ENCODE measurements at places on chromosomes 6 and 20. TPM values are rescaled to one million over a fixed set of nuclear protein-coding genes. Genes with fewer than 3 reads are reported as not detected.
A peak's percentile ranks its signal among the peaks of the same experiment; 100 is the strongest.

- DNase-seq: no peak
Observed at GRCh38 chr6:145544041-145544440, 191.3 kb downstream of the EPM2A start.

- no peak for DNase-seq
Observed at GRCh38 chr6:136315594-136315993, 25.9 kb upstream of the BCLAF1 start.

GRCh38 chr6:106858653-106859092 lies 115.9 kb downstream of the CD24 start:
- DNase-seq: peak; percentile 67

DNA sequence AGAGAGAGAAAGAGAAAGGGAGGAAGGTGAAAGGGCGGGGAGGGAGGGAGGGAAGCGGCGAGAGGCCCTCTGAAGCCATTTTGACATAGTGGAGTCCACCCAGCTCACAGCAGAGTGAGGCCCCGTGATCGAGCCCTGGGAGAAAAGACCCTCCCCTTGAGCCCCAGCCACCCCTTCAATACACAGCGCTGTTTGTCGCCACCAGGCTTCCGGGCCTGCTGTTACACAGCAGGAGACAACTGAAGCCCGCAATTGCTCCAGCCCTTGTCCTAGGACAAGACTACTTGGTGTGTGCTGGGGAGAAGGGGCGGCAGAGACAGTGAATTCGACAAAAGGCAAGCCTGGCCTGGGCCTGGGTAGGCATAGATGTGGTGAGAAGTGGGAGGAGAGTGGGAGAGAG lies 67.3 kb downstream of the PRR18 start:
- DNase-seq: no peak

DTNBP1 gene
- total RNA-seq: 22.4 TPM

- no peak for DNase-seq
Observed at GRCh38 chr20:53826597-53827291, 233.1 kb upstream of the ZNF217 start.

HLA-DQB1 gene
- 6.3 TPM for total RNA-seq

RCAN2 gene
- 19.8 TPM for total RNA-seq

GRIK2 gene
- 1.8 TPM for total RNA-seq

DNA sequence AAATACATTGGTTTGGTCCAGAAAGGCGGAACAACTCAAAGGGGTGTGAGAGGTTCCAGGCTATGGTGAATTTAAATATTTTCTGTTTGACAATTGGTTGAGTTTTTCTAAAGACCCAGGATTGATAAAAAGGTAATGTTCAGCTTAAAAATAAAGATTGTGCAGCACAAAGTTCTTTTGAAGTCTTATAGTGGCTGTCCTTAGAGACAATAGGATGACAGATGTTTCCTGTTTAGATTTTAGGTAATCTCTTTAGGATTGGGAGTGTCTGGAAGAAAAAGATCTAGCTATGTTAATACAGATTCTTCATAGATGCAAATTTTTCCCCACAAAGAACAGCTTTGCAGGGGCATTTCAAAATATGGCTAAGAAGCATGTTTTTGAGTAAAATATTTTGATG lies 119.7 kb downstream of the GRIK2 start:
- no peak for DNase-seq

TRIM38 gene
- 20.2 TPM for total RNA-seq

- no peak for DNase-seq
Observed at GRCh38 chr20:60867589-60867988, 384.5 kb upstream of the CDH4 start.
